ENCODE measurements at places on chromosomes 12 and 14. TPM values are rescaled to one million over a fixed set of nuclear protein-coding genes. Genes with fewer than 3 reads are reported as not detected.

TTC9 gene
- polyA plus RNA-seq = 0.76 TPM

IGF1 gene
- not detected for polyA plus RNA-seq

C12orf50 gene
- polyA plus RNA-seq = not detected

TRHDE gene
- polyA plus RNA-seq = under 0.01 TPM

SALL2 gene
- polyA plus RNA-seq = not detected

OR6C6 gene
- polyA plus RNA-seq = not detected

CLEC12A gene
- 412 TPM for polyA plus RNA-seq

CPM gene
- 32.4 TPM for polyA plus RNA-seq

GZMH gene
- polyA plus RNA-seq = 0.37 TPM

ARHGAP9 gene
- 494 TPM for polyA plus RNA-seq

PLEKHG7 gene
- not detected for polyA plus RNA-seq

PRR4 gene
- not detected for polyA plus RNA-seq

OSBPL8 gene
- 147 TPM for polyA plus RNA-seq

HPD gene
- polyA plus RNA-seq = 0.05 TPM

NUP107 gene
- polyA plus RNA-seq = 6.7 TPM

RASSF8 gene
- polyA plus RNA-seq = 0.08 TPM

METAP2 gene
- 26.0 TPM for polyA plus RNA-seq

PTPRO gene
- polyA plus RNA-seq = 12.0 TPM

MYO1H gene
- not detected for polyA plus RNA-seq

CLEC2A gene
- not detected for polyA plus RNA-seq

SMOC1 gene
- polyA plus RNA-seq = not detected

PIANP gene
- not detected for polyA plus RNA-seq

RGS6 gene
- not detected for polyA plus RNA-seq

PLBD1 gene
- 543 TPM for polyA plus RNA-seq

ASCL1 gene
- not detected for polyA plus RNA-seq

BHLHE41 gene
- 0.03 TPM for polyA plus RNA-seq

ZC2HC1C gene
- polyA plus RNA-seq = not detected

FKBP11 gene
- 15.2 TPM for polyA plus RNA-seq

BCL11B gene
- not detected for polyA plus RNA-seq

LPAR5 gene
- 0.14 TPM for polyA plus RNA-seq

KITLG gene
- polyA plus RNA-seq = 0.03 TPM

DEPDC4 gene
- polyA plus RNA-seq = not detected

ACADS gene
- polyA plus RNA-seq = 15.9 TPM

EGLN3 gene
- not detected for polyA plus RNA-seq

TAS2R30 gene
- not detected for polyA plus RNA-seq

RBM25 gene
- 25.2 TPM for polyA plus RNA-seq

KRT72 gene
- polyA plus RNA-seq = not detected

ADGRD1 gene
- polyA plus RNA-seq = 4.7 TPM

BCL7A gene
- 0.79 TPM for polyA plus RNA-seq

POTEM gene
- not detected for polyA plus RNA-seq

KLRK1 gene
- 1.3 TPM for polyA plus RNA-seq

CLEC9A gene
- 0.59 TPM for polyA plus RNA-seq
